ENCODE measurements at places on chromosomes 3 and 15.

- no peak for DNase-seq
These were observed 1.5 kb upstream of the NMNAT3 start for GRCh38 chr3:139679220-139679775.

DNA sequence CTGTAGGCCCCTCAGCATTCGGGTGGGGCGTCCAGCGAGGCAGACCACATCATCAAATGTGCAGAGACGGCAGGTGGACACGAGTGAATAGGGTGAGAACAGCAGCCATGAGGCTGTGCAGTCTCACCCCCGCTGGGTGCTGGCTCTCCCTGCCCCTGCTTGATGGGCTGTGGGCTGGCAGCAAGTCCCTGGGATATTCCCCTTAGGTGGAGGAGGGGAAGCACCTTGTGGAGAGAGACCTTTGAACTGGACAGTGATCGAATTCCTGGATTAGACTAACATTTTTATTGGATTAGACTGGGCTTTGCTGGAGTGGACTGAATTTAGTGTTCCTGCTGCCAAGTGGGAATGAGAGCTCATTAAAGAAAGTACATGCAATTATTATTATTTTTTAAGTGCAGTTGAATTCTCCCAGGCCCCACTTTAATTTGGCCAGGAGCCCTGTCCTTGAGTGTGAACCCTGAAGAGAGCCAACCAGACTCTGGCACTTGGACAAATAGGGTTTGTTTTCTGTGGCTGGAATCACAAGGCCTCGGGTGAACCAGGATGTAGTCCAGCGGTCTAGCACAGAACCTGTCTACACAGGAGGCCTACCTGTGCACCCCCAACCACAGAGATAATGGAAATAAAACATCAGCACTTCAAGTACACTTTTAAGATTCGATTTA lies 193.1 kb downstream of the ABHD5 start:
- DNase-seq: no peak

GRCh38 chr3:10015461-10015904 lies 10.8 kb upstream of the FANCD2 start:
- DNase-seq: no peak

DNA sequence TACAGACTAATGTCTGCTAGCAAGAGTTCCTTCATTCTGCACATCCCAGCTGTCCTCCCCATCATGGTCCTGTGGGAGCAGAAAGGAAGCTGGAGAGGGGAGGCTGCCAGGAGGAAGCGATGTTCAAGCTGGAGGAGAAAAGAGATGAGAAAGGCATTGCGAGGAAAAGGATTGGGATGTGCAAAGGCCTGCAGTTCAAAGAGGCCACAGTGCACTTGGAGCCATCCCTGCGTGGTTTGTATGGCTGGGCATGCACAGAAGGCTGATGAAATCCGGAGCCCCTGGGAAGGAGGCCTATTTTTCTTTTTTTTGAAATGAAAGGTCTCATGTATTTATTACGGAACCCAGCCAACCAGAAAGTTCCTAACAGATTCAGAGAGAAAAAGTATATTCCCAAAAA lies 22.8 kb downstream of the AMOTL2 start:
- DNase-seq: no peak

DNA sequence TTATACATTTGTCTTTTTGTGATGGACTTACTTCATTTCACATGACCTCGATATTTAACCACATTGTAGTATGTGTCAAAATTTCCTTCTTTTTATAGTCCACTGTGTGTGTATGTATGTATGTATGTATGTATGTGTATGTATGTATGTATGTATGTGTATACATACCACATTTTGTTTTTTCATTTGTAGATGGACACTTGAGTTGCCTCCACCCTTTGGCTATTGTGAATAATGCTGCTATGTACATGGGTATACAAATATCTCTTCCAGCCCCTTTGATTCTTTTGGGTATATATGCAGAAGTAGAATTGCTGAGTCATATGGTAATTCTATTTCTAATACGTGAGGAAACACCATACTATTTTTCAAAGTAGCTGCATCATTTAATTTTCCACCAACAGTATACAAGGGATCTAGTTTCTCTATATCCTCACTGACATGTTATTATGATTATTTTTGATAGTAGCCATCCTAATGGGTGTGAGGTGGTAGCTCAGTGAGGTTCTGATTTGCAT lies 228.2 kb downstream of the OPA1 start:
- DNase-seq: no peak

DNA sequence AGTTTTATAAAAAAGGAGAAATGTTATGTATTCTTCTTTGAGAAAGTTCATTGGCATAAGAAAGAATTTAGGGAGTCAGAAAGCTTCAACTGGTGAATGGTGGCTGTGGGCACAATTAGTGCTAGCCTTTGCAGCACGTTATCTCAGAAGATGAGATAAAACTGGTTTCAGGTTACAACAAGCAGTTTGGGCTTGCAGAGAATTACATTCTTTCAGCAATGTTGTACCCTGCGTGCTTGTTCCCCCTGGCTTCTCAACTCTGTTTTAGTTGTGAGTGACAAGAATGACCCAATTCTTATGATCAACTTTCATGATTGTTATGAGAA lies 31.6 kb upstream of the ACP3 start:
- DNase-seq: peak; percentile 17

DNA sequence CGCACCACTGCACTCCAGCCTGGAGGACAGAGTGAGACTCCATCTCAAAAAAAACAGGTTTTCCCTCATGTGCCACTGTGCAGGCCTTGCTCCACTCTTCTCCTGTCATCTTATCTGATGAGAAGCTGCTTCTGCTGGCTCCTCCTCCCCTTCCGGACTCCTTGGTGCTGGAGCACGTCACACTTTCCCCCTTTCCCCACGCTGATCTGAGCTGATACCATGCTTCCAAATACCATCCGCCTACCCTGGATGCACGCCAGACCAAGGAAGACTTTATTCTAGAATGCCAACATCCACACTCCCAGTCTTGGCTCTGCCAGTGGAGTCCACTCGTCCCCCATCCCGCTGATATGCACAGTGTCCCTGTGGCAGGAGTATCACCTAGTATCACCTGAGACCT lies 31.3 kb downstream of the HOMER2 start:
- no peak for DNase-seq

Data from HS-27A (cell line).